ENCODE measurements at places on chromosomes 3 and 15.

GRCh38 chr3:148158210-148158609 is 539.5 kb upstream of the AGTR1 start:
- no peak for DNase-seq

GRCh38 chr3:58049143-58049785 is 41.0 kb downstream of the FLNB start:
- no peak for DNase-seq

GRCh38 chr3:46168583-46169345 is 39.3 kb downstream of the CCR1 start:
- no peak for DNase-seq

DNA sequence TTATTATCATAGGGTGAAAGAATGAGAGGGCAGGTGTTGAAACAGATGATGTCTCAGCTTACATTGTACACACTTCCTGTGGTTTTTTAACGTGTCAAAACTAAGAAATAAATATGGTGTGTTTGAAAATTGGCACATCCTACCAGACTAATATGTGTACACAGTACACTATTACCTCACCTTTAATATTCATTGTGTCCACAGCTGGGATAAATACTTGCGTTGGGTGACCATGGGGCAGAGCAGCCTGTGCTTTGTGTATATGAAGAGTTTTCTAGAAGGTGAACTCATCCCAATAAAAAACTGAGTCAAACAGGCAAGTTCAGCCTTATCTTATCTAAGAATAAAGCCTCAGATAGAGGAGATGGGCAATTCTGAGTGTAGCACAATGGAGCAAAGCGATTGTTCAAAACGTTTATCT is 17.3 kb downstream of the SUCNR1 start:
- no peak for DNase-seq

- no peak for DNase-seq
Measured at GRCh38 chr15:70214276-70214675, 116.6 kb upstream of the TLE3 start.

All from NCI-H2171 (cell line).